ENCODE measurements at places on chromosomes 4 and X.

DNA sequence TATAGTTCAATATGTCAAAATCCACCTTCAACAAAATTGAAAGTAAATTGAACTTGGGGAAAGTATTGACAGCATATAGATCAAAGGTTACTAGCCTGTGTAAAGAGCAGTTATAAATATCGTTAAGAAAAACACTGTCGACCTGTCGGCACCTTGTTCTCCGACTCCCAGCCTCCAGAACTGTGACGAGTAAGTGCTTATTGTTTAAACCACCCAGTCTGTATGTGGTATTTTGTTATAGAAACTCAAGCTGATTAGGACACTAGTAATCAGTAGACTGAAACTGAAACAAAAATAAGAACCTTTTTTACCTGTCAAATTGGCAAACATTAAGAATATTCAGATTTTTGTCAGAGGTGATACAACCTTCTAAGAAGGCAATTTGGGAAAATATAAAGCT lies 17.0 kb downstream of the HTT start:
- no peak for DNase-seq

- no peak for DNase-seq
These were observed 75.1 kb upstream of the MSX1 start for GRCh38 chr4:4784379-4784778.

- DNase-seq: no peak
These were observed 532.3 kb upstream of the SMIM31 start for GRCh38 chr4:164221631-164222030.

DNA sequence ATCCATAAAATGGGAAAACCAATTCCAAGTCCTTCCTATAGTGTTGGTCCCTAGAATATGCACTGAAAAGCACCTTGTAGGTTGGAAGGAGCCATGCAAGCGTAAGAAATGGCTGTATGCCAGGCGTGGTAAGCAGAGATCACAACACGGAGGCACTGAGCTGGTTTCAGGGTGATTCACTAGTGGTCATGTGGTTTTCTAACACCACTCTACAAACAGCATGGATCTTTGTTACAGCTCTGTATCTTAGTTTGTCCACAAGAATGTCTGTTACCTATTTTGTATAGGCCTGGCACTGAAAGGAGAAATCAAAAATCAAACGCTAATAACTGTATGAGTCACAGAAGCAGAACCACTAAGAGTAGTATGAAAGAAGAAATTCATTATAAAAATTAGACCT lies 71.9 kb downstream of the MAGEB17 start:
- peak; percentile 17 for DNase-seq

GRCh38 chrX:15939737-15940136 lies 85.1 kb upstream of the AP1S2 start:
- no peak for DNase-seq

- DNase-seq: no peak
These were observed 31.9 kb downstream of the CBR4 start for GRCh38 chr4:168978001-168978700.

GRCh38 chr4:63063760-63064159 lies 1345.5 kb downstream of the TECRL start:
- no peak for DNase-seq

- DNase-seq: no peak
These were observed 111.1 kb downstream of the RTL3 start for GRCh38 chrX:78548012-78548411.

GRCh38 chr4:157372567-157372966 lies 152.0 kb downstream of the GRIA2 start:
- no peak for DNase-seq

- DNase-seq: no peak
These were observed 199.5 kb downstream of the MAML3 start for GRCh38 chr4:139954512-139954911.

DNA sequence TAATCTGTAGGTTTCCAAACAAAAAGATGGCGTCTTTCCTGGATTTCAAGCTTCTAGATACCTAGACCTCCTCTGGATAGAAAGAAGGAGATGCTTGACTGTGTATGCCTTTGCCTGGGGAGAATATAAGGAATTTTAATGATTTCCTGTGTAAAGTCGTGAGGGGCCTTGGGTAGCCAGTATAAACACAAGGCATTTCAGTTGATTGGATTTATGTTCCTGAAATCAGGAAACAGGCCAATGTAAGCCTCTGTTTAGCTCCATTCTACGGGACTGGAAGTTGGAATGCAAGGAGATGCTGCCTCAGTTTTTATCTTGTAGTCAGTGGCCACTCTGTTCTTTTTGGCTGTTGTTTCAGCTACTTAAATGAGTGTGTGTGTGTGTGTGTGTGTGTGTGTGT lies 137.2 kb downstream of the GUCY2F start:
- no peak for DNase-seq

DNA sequence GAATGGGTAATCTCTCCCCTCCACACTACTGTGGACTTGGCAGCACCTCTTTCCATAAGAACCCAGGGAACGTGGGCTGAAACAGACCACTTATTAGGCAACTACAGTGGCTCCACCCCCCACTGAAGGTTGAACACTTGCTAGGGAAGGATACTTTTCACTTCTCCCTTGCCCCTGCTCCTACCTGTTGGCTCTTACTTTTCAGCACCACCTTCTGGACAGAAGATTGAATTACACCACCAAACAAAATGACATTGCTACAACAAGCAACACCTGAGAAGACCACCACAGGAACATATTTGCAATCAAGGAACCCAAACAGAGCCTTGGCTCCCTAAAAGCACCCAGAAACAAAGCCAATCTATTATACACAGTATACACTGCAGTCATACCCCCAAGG lies 132.1 kb upstream of the CXCL13 start:
- no peak for DNase-seq

- DNase-seq: no peak
These were observed 367.6 kb downstream of the ARHGAP24 start for GRCh38 chr4:85842540-85842939.

GRCh38 chr4:5793514-5793913 lies 82.5 kb downstream of the EVC start:
- no peak for DNase-seq

- peak; percentile 54 for DNase-seq
These were observed 108.4 kb upstream of the ATXN3L start for GRCh38 chrX:13428053-13428786.

DNA sequence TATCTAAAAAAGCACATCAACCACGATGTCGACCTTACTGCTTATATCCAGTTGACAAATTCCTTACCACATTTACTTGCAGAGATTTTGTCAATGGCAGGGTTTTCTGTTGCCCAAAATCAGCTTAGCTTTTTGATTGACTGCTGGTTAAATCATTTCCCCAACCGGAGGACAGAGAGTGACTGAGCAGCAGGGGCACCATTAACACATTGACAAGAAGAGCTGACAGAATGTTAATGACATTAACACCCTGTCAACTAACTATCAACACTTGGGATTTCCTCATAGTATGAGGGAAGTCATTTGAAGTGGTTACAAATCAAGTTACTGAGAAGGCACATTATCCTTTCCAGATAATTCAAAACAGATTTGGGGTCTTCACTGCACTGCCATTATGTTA lies 368.4 kb downstream of the RPA4 start:
- no peak for DNase-seq

DNA sequence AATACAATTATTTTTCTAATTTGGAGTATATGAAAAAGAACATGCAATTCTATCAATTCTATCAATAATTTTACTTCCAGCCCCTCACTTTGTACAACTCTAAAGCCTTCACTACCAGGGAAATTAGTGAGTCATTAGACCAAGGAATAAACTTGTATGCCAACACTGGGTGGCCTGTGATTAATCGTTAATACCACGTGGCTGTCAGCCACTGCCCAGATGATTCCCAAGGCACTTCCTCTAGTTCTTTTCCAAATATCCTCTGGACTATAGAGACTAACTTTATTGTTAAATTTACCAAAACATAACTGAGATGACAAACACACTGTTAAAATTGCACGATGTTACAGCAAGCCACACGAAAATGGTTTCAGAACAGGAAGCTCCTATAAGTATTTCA lies 45.7 kb downstream of the MID1 start:
- no peak for DNase-seq

GRCh38 chr4:174650711-174651355 lies 128.5 kb upstream of the HPGD start:
- no peak for DNase-seq

- DNase-seq: no peak
These were observed 46.7 kb upstream of the POU4F2 start for GRCh38 chr4:146592019-146592418.

DNA sequence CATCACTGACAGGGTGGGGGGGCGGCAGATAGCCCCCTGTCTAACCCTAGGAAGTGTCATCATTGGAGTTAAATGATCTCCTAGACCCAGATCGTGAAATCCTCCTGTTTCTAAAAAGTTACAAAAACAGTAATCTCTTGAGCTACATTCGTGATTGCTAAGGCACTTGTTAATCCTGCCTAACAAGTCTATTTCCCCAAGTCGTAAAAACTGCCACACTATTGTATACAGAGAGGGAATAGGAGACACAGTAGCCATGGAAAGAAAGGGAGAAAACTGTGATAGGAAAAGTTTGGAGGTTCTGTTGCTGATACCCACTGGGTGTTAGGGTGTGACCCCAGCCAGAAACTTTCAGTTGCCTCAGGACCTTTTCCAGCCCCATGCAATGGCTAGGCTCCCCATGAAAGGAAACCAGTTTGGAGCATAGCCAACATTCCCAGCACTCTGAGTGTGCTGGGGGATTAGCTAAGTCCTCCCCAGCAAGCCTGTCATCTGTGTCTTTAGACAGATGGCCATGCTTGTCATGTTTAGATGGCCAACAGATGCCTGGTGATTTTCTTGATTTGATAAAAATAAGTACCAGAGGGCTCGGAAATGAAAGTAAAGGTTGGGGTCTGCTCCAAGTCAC lies 63.3 kb upstream of the ANXA10 start:
- DNase-seq: no peak

- DNase-seq: no peak
These were observed 66.9 kb upstream of the MMAA start for GRCh38 chr4:145552181-145552822.

- DNase-seq: no peak
These were observed 76.6 kb upstream of the QRFPR start for GRCh38 chr4:121457278-121457875.

- DNase-seq: no peak
These were observed 81.7 kb downstream of the ZC4H2 start for GRCh38 chrX:64894454-64895038.

DNA sequence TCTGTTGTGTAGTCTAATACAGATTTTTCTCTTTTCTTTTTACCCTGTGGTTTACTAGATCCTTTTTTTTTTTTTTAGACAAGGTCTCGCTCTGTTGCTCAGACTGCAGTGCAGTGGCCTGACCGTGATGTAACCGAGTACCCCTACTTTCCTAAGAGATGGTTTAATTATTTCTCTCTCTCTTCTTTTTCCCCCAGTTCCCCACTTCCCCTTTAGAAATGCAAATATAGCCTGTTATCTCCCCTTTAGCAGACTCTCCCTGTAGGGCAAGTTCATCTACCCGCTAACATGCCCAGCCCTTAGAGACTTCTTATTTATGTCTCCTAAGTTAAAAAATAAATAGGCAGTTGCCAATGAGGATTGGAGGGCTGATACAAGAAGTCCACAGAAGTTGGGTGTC lies 4.5 kb downstream of the SNX25 start:
- no peak for DNase-seq

GRCh38 chr4:88251924-88252323 lies 32.4 kb downstream of the PPM1K start:
- no peak for DNase-seq

DNA sequence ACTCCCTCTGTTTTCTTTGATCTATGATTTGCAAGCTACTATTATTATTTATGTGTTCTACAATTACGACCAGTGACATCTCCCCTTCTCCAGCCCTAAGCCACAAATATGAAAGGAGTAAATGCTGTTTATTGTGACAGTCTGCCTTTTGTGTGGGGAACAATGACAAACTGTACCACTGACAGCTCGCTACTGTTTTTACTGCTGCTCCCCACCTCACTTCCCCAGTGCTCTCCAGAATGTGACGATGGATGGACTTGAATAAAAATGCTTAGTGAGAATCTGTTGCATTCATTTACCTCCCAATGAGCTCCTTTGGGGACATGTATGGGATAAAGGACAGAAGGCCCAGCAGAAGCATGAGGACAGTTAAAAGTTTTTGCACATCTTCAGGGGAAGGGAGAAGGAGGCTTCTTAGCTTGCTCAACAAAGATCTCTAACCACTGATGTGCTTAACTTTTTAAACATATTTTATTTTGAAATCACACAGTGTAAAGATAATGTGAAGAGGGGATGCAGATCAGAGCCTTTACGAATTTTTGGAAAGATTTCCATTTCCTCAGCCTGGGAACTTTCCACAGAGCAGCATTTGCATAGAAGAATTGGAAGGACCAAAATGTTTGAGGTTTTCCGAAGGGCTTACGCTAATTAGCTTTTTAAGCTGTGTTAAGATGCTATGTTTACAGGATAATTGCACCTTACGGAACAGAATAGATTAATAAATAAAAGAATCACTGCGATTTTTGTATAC lies 485.1 kb upstream of the TENM3 start:
- DNase-seq: no peak

GRCh38 chr4:83758285-83758684 lies 222.4 kb downstream of the GPAT3 start:
- no peak for DNase-seq

- no peak for DNase-seq
These were observed 1351.6 kb upstream of the PABPC4L start for GRCh38 chr4:135553213-135553612.

- peak; percentile 5 for DNase-seq
These were observed 101.2 kb downstream of the ZNF674 start for GRCh38 chrX:46444011-46444410.

- DNase-seq: no peak
These were observed 210 bp upstream of the SMIM10L2A start for GRCh38 chrX:135421537-135421931.

DNA sequence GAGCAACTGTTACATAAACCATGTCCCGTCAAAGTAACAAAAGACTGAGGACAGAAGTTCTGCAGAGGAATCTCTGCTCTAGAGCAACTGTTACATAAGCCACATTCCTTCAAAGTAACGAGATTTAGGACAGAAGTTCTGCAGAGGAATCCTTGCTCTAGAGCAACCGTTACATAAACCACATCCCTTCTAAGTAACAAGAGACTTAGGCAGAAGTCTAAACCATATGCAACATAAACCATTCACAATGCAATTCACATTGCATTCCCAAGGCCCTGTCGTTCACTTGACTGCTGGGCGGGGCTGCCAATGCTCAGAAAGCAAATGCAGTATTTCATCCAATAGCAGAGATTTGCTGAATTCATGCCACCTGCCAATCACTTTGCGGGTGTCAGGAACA lies 124.4 kb upstream of the PUDP start:
- no peak for DNase-seq

DNA sequence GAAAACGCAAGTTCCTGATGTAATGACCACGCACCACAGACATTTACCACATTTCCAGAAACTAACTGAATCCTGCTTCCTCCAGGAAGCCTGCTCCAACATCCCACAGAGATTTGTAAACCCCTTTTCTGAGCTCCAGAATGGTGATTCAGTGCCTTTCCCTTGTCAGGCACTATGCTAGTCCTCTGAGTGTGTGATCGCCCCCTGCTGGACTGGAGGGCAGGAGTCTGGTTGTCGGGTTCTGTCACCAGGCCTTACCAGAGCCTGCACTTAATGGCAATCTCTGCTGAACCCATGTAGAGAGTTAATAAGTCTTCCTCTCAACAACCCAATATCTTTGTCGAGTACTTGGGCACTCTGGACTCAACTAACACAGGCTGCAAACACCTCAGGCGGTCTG lies 14.5 kb upstream of the KDM5C start:
- no peak for DNase-seq

GRCh38 chrX:13646154-13646549 lies 6.8 kb upstream of the TCEANC start:
- DNase-seq: no peak

All from brain pericyte (primary cell).